ENCODE measurements at places on chromosomes 4 and X. TPM values are rescaled to one million over a fixed set of nuclear protein-coding genes. Genes with fewer than 3 reads are reported as not detected.
A peak's percentile ranks its signal among the peaks of the same experiment; 100 is the strongest.

The NSUN7 gene
- total RNA-seq = 1.1 TPM

The NXF2B gene
- total RNA-seq = not detected

The CT45A2 gene
- not detected for total RNA-seq

The GAGE12J gene
- not detected for total RNA-seq

The GPR173 gene
- 5.3 TPM for total RNA-seq

The PRSS12 gene
- 3.1 TPM for total RNA-seq

The HDX gene
- total RNA-seq = not detected

The GRIA3 gene
- not detected for total RNA-seq

The PF4V1 gene
- total RNA-seq = not detected

The NDST4 gene
- total RNA-seq = 32.8 TPM

DNA sequence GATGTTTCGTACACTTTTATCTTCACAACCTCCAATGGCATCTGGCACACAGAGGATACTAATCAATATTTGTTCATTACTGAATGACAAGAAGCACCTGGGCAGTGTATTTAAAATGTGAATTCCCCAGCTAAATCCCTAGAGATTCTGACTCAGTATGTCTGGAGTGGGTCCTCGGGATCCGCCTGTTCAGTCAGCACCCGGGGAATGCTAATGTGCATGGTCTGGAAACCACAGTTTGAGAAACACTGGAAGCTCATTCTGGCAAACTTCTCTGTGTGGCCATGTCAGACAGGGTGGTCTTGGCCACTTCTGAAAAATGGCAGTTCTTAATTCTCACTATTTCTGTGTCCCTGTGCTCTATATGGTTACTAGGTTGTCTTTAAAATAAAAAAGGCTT, 138.8 kb upstream of the VCX start:
- no peaks in the 10 kb centered on the region for H3K36me3 ChIP-seq
- no peaks in the 10 kb centered on the region for H3K27me3 ChIP-seq
- no peaks in the 10 kb centered on the region for H3K4me1 ChIP-seq

DNA sequence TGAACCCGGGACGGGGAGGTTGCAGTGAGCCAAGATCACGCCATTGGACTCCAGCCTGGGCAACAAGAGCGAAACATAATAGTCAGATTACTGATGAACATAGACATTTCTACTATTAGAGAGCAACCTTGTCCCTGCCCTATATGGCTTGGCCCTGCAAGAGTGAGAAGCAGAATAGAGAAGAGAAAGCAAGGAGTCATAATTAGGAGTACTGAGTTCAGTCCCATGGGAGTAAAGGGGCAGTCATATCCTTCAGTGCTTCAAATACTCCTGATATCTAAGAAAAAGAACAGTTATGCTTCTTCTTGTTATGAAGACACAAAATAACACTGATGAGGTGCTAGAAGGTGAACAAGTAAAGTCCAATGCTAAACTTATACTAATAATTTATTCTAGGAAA, 33.8 kb downstream of the CLDN2 start:
- H3K36me3 ChIP-seq = no peaks in the 10 kb centered on the region
- no peak for DNase-seq
- no peaks in the 10 kb centered on the region for H3K27me3 ChIP-seq
- H3K4me3 ChIP-seq = no peak overlapping the region

- peak; percentile 73 for DNase-seq
- peaks cover 6% of the 10 kb centered on the region for H3K36me3 ChIP-seq
- no peak overlapping the region for H3K27ac ChIP-seq
- H3K4me1 ChIP-seq = no peaks in the 10 kb centered on the region
- no peaks in the 10 kb centered on the region for H3K27me3 ChIP-seq
- no peak overlapping the region for H3K4me3 ChIP-seq
Measured at GRCh38 chrX:40651620-40652223, 4.4 kb upstream of the CXorf38 start.

DNA sequence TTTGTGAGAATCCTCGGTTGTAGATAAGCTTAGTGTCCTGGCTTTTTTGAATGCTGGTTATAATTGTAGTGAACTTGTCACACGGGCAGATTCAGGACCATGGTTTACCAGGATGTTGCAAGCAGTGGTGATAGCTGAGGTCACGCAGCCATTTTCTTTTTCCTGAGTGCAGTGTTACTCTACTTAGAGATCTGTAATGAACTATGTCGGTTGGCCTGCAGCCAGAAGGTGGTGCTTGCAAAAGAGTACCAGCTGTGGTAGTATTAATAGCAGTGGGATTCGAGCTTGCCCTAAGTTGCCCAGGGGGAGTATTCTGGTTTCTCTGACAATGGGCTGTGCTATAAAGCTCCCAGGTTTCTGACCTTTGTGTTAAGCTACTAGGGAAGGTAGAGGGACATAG, 368.9 kb downstream of the SLITRK2 start:
- H3K27me3 ChIP-seq = no peaks in the 10 kb centered on the region
- no peaks in the 10 kb centered on the region for H3K4me1 ChIP-seq
- no peak overlapping the region for H3K27ac ChIP-seq
- DNase-seq = no peak

DNA sequence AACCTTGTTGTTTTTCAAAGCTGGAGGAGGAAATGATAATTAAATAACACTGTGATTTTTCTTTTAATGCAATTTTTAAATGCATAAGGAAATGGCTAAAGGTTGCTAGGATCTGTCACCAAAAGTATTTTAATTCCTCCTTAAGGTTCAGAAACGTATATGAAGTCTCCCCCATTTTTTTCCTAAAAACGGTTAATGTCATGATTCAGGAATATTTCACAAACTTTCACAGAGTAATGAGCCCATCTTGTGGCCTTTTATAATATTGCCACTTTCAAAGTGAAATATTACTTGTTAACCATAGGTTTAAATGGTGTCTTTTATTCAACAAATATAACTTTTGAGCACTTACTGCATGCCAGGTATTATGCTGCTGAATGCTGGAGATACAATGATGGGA, 99.5 kb upstream of the USP38 start:
- H3K27ac ChIP-seq = no peak overlapping the region
- DNase-seq = peak; percentile 14
- H3K27me3 ChIP-seq = no peaks in the 10 kb centered on the region

DNA sequence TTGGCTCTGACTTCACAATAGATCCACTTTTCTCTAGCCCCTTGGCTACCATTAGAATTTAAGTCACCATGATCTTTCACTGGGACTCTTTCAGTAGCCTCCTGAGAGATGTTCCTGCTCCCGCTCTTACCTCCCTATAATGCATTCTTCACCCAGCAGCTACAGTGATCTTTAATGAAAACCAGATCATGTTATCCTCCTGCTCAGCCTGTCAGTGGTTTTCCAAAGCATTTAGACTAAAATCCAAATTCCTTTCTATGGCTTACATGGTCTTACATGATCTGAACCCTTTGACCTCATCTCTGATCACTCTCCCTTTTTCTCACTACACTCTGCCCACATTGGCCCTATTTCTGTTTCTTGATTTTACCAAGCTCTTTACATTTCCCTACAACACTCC, 18.3 kb upstream of the RPS6KA3 start:
- H3K4me1 ChIP-seq = no peaks in the 10 kb centered on the region
- H3K4me3 ChIP-seq = no peak overlapping the region
- H3K27me3 ChIP-seq = no peaks in the 10 kb centered on the region
- no peak for DNase-seq
- H3K27ac ChIP-seq = no peak overlapping the region

DNA sequence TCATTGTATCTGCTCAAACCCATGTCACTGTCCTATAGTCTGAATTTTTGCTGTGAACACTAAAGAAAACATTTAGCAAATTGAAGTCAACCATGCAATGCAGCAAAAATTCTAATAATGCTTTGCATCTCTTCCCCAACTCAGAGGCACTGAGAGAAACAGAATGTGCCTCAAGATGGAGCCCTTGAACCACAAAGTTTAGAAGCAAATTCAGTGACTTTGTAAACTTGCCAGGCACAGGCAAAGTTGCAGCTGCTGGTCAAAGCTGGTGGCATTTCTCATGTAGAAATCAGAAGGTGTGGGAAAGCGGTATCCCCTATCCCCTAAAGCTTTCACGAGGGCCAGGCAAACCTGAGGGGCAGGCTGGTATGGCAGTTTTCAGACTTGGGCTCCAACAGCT, 121.7 kb upstream of the DIPK2B start:
- peaks cover 4% of the 10 kb centered on the region for H3K4me1 ChIP-seq
- H3K27ac ChIP-seq = no peak overlapping the region
- peak; percentile 74 for DNase-seq
- H3K36me3 ChIP-seq = no peaks in the 10 kb centered on the region
- no peak overlapping the region for H3K4me3 ChIP-seq

GRCh38 chr4:12897954-12898353, 586.2 kb downstream of the RAB28 start:
- no peak for DNase-seq
- no peaks in the 10 kb centered on the region for H3K27me3 ChIP-seq
- no peaks in the 10 kb centered on the region for H3K36me3 ChIP-seq
- no peak overlapping the region for H3K4me3 ChIP-seq
- H3K27ac ChIP-seq = no peak overlapping the region
- no peaks in the 10 kb centered on the region for H3K4me1 ChIP-seq

GRCh38 chr4:144547678-144548298, 98.2 kb upstream of the HHIP start:
- no peak for DNase-seq
- H3K4me3 ChIP-seq = no peak overlapping the region
- no peaks in the 10 kb centered on the region for H3K27me3 ChIP-seq
- H3K36me3 ChIP-seq = no peaks in the 10 kb centered on the region

- H3K27me3 ChIP-seq = no peaks in the 10 kb centered on the region
- no peak for DNase-seq
- no peaks in the 10 kb centered on the region for H3K36me3 ChIP-seq
- H3K4me3 ChIP-seq = no peak overlapping the region
- H3K27ac ChIP-seq = no peak overlapping the region
- H3K4me1 ChIP-seq = peaks cover 4% of the 10 kb centered on the region
Measured at GRCh38 chr4:8150152-8151090, 8.2 kb downstream of the ABLIM2 start.

DNA sequence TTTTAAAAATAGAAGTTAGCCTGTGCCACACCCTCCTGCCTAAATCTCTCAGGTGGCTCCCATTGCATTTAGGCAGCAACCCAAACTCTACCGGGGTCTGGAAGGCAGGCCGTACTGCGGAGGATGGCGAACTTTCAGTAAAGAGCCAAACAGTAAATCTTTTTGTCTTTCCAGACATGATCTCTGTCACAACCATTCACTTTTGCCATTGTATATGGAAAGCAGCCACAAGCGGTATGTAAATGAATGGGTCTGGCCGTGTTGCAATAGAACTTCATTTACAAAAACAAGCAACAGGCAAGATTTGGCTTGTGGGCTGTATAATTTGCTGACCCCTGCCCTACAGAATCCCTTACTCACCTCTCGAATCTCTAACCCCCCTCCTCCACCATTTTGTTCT, 3.3 kb downstream of the RADX start:
- no peak for DNase-seq
- H3K4me1 ChIP-seq = no peaks in the 10 kb centered on the region
- H3K36me3 ChIP-seq = no peaks in the 10 kb centered on the region
- no peak overlapping the region for H3K4me3 ChIP-seq
- H3K27ac ChIP-seq = no peak overlapping the region

- no peaks in the 10 kb centered on the region for H3K4me1 ChIP-seq
- H3K4me3 ChIP-seq = no peak overlapping the region
- no peaks in the 10 kb centered on the region for H3K27me3 ChIP-seq
- no peak for DNase-seq
- H3K36me3 ChIP-seq = no peaks in the 10 kb centered on the region
Measured at GRCh38 chrX:136467303-136467702, 20.4 kb upstream of the BRS3 start.

GRCh38 chr4:189071241-189071640, 869.4 kb upstream of the FRG1 start:
- no peak overlapping the region for H3K27ac ChIP-seq
- no peaks in the 10 kb centered on the region for H3K36me3 ChIP-seq
- no peaks in the 10 kb centered on the region for H3K4me1 ChIP-seq

DNA sequence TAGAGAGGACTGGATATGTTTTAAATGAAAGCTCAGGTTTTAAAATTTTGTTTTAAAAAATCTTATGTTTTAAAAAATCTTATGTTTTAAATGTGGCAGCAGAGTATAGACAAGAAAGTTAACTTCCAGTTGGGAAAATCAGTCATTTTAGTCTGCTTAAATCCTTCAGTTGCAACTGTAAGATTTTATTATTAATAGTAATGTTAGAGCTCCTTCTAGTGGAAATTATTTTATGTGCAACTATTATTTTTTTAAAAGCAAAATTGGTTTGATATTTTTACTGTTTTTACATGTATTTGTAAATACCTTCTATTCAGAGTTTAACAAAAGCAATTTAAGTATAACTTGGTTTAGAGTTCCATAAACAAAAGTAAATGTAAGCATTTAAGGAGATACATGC, 8.5 kb upstream of the NUDT6 start:
- peaks cover 38% of the 10 kb centered on the region for H3K36me3 ChIP-seq
- no peaks in the 10 kb centered on the region for H3K27me3 ChIP-seq
- peak; percentile 49 for DNase-seq
- no peak overlapping the region for H3K27ac ChIP-seq

GRCh38 chr4:140661550-140661949, 92.8 kb upstream of the UCP1 start:
- DNase-seq = no peak
- no peaks in the 10 kb centered on the region for H3K27me3 ChIP-seq
- no peak overlapping the region for H3K27ac ChIP-seq
- H3K4me1 ChIP-seq = no peaks in the 10 kb centered on the region

DNA sequence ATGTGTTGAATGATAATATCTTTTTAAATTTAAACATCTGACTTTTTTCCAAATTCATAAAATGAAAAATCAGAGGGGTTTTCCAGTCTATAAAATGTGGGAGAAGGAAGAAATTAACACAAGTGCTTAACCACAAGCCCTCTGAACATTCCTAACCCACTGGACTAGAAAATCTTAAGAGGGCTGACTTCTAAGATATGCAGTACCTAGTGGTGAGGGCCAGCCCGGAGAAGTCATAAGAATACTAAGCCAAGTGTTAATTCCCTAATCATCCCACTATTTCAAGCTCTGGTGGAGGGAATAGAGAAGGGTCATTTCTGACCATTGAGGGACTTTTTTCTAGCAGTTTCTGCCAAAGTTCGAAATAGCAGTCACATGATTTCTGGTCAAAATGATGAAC, 86.9 kb upstream of the NEIL3 start:
- no peaks in the 10 kb centered on the region for H3K36me3 ChIP-seq
- H3K27ac ChIP-seq = no peak overlapping the region
- H3K4me3 ChIP-seq = no peak overlapping the region
- H3K4me1 ChIP-seq = no peaks in the 10 kb centered on the region

GRCh38 chr4:6095023-6095752, 77.0 kb upstream of the C4orf50 start:
- peaks cover 24% of the 10 kb centered on the region for H3K27me3 ChIP-seq
- no peak overlapping the region for H3K27ac ChIP-seq
- H3K4me1 ChIP-seq = no peaks in the 10 kb centered on the region
- H3K4me3 ChIP-seq = no peak overlapping the region
- no peaks in the 10 kb centered on the region for H3K36me3 ChIP-seq
- DNase-seq = no peak

DNA sequence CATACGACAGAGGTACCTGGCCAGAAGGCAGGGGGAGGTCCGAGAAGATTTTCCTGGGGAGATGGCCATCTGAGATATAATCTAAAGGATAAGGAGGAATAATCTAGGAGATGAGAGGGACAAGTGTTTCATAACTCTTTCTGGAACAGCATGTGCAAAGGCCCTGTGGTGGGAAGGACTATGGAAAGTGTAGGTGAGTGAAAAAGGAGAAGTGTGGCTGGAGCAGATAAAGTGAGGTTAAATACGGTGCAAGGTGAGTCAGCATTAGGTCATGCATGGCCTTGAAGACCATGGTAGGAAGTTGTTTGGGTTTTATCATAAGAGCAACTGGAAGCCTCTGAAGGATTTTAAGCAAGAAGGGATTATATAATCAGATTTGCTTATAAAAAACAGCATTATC, 34.6 kb upstream of the MTM1 start:
- no peak for DNase-seq
- no peak overlapping the region for H3K27ac ChIP-seq
- no peaks in the 10 kb centered on the region for H3K4me1 ChIP-seq

GRCh38 chr4:4410271-4410670, 23.4 kb downstream of the NSG1 start:
- no peak for DNase-seq
- no peaks in the 10 kb centered on the region for H3K36me3 ChIP-seq
- no peaks in the 10 kb centered on the region for H3K27me3 ChIP-seq
- no peaks in the 10 kb centered on the region for H3K4me1 ChIP-seq
- H3K4me3 ChIP-seq = no peak overlapping the region
